GM12892 (cell line): ENCODE measurements at places on chromosomes 13 and 19.
A peak's percentile ranks its signal among the peaks of the same experiment; 100 is the strongest.

DNA sequence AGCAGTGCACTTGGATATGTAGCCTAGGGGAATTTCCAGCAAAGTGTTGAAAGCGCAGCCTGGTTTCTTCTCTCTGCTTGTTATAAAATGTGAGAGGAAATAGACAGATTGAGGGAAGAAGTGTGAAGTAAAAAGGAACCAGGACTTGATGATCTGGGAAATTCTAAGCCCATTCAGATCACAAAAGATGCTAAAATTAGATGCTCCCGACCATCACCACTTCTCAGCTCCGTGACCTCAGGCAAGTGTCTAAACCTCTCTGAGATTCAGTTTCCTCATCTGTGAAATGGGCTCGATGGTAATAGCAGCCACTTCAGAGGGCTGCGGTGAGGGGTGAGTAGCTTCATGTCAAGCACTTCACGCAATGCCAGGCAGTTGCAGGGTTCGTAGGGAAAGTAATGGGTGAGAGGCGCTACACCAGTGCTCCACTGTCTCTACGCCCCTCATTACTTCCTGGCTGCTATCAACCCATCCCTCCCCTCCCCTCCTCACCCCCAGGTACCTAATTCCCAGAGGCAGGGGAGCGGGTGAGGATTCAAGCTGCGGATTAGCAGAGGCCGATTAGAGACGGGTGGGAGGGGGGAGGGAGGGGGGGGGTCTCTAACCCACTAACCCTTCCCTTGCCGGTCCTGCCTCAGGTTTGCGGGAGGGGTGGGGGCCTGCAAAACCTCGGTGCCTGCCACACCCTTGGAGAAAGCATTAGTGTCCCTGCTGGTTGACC, 9.0 kb upstream of the NFIC start:
- no peak for DNase-seq

DNA sequence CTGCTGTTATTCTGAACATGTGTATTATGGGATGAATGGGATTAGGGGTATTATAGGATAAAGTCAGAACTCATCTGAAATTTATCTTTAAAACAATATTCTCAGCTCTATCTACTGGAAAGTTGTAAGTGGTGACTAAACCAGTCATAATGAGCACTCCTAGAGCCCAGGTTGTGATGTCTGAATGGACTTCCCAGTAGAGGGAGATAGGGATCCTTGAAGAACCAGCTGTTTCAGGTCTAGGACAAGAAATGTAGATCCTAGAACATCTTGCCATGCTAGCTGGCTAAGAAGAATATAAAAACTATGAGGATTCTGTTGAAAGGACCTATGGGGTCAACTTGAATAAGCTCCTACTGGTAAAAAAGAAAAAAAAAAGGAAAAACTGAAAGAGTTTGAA, 310.8 kb downstream of the SLC7A1 start:
- DNase-seq = no peak

DNA sequence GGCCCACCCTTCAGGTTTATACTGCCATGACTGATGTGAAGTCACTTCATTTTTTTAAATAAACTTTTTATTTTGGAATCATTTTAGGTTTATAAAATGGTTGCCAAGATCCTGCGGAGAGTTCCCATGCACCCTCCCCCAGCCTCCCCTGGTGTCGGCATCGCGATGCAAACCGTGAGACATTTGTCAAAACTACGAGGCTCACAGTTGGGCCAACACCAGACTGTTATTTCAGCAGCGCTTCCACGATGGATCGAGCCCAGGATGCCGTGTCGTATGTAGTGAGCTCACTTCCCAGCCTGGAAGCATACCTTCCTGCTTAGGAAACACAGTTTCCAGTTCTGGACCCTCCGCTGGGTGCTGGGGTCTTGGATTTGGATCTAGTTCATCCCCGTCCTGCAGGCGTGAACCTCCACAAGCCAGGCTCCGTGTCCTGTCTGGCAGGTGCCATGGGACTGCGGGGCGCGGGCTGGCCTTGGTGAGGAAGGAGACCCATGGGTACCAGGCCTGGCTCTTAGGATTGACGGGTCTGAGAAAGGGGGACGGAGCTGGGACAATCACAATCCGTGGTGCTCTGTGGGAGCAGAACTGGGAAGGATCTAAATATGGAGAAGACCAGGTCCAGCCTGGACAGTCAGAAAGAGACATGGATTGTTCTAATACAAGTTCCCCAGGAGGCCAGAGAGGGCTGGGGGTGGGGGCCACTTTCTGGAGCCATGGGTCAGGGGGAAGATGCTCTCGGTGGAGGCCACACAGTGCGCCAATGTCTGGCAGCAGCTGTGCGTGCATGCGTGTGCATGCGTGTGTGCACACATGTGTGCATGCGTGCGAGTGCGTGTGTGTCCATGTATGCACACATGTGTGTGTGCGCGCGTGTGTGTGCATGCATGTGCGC, 2.4 kb upstream of the SBK2 start:
- no peak for DNase-seq

GRCh38 chr19:16015805-16016173, 60.5 kb upstream of the TPM4 start:
- DNase-seq = peak; percentile 14

DNA sequence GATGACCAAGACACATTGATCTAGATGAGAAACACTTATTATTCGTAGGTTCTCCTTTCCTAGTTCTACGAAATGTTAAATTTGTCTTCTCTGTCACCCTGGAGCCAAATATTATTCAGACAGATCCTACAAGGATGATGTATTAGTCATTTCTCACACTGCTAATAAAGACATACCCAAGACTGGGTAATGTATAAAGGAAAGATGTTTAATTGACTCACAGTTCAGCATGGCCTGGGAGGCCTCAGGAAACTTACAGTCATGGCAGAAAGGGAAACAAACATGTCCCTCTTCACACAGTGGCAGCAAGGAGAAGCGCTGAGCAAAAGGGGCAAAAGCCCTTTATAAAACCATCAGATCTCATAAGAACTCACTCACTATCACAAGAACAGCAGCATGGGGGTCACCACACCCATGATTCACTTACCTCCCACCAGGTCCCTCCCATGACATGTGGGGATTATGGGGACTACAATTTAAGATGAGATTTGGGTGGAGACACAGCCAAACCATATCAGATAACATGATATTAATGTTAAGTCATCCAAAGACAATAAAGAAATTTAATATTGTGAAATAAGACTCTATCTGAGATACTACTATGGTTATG, 1248.8 kb upstream of the SLC10A2 start:
- DNase-seq = no peak
